ENCODE measurements at places on chromosomes 12 and 14.

GRCh38 chr14:102292441-102292840, 12.5 kb downstream of the MOK start:
- H3K27ac ChIP-seq, result no peak overlapping the region
- H3K27me3 ChIP-seq, result no peaks in the 10 kb centered on the region
- H3K4me3 ChIP-seq, result no peak overlapping the region
- DNase-seq, result no peak
- H3K4me1 ChIP-seq, result peaks cover 18% of the 10 kb centered on the region

GRCh38 chr14:55846826-55847446, 266.9 kb downstream of the KTN1 start:
- peak; percentile 43 for DNase-seq
- H3K4me3 ChIP-seq, result no peak overlapping the region
- no peaks in the 10 kb centered on the region for H3K27me3 ChIP-seq
- no peak overlapping the region for H3K27ac ChIP-seq
- H3K4me1 ChIP-seq, result peaks cover 12% of the 10 kb centered on the region
- no peaks in the 10 kb centered on the region for H3K36me3 ChIP-seq

GRCh38 chr12:16272222-16272621, 5.3 kb downstream of the SLC15A5 start:
- no peak for DNase-seq
- no peaks in the 10 kb centered on the region for H3K27me3 ChIP-seq
- no peak overlapping the region for H3K27ac ChIP-seq
- no peaks in the 10 kb centered on the region for H3K4me1 ChIP-seq

DNA sequence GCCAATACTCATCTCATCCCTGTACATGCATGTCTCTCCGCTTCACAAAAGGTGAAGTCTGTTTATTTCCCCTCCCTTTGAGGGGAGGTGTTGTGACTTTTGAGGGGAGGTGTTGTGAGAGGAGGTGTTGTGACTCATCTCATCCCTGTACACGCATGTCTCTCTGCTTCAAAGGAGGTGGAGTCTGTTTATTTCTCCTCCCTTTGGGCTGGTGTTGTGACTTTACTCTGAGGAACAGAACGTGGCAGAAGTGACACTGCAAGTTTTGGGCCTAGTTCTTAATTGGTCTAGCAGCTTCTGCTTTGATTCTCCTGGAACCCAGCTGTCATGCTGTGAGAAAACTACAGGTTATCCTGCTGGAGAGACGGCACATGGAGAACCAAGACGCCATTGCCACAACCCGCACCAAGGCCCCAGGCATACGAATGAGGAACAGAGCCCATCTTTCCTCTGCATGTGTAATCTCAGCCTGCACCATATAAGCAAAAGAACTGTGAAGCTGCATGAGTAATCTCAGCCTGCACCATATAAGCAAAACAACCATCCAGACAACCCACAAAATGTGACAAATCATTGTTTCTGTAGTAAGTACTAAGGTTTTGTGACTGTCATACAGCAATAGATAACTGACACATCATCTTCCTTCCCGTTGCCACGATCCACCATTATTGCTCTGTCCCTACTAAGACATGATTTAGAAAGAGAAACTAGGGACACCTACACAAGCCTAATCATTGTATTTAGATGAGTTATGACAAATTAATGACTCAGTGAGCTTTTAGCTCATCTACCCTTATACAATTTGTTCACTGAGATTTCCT, 30.0 kb downstream of the GALNT4 start:
- no peaks in the 10 kb centered on the region for H3K27me3 ChIP-seq
- DNase-seq, result no peak
- H3K36me3 ChIP-seq, result no peaks in the 10 kb centered on the region
- no peaks in the 10 kb centered on the region for H3K4me1 ChIP-seq
- H3K4me3 ChIP-seq, result no peak overlapping the region

- no peak overlapping the region for H3K4me3 ChIP-seq
- no peaks in the 10 kb centered on the region for H3K4me1 ChIP-seq
- no peaks in the 10 kb centered on the region for H3K27me3 ChIP-seq
- no peak overlapping the region for H3K27ac ChIP-seq
- H3K36me3 ChIP-seq, result no peaks in the 10 kb centered on the region
- no peak for DNase-seq
Observed at GRCh38 chr12:92543359-92543758, 159.4 kb upstream of the PLEKHG7 start.

DNA sequence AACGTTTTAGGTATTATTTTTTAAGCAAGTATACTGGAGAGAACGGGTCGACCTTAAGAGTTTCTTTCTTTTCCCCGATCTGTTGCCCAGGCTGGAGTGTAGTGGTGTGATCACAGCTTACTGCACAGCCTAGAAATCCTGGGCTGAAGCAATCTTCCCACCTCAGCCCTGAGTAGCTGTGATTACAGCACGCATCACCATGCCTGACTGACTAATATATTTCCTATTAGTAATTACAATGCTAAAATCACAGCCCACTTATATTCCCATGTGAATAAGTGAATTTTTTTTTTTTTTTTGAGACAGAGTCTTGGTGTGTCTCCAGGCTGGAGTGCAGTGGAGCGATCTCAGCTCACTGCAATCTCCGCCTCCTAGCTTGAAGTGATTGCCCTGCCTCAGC, 50.4 kb downstream of the DICER1 start:
- H3K27me3 ChIP-seq, result no peaks in the 10 kb centered on the region
- H3K4me3 ChIP-seq, result no peak overlapping the region
- DNase-seq, result no peak
- peaks cover 79% of the 10 kb centered on the region for H3K36me3 ChIP-seq
- no peaks in the 10 kb centered on the region for H3K4me1 ChIP-seq
- no peak overlapping the region for H3K27ac ChIP-seq

DNA sequence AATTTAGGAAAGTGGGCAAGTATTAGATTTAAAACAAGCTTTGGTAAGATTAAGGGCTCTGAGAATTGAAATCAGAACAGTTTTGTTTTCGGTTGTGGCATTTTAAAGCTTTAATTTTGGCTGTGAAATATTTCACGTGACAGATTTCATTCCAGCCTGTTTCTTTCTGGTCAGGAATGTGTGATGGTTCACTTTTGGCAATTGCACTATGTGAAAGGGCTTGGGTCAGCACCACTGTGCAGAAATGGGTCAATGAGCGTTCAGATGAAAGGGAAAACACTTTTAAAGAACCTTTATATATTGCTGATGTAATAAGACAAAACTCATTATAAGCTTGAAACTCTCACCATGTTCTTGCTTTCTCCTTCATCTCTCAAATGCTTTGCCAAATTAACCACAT, 17.1 kb downstream of the NUBPL start:
- H3K27me3 ChIP-seq, result no peaks in the 10 kb centered on the region
- no peaks in the 10 kb centered on the region for H3K4me1 ChIP-seq
- no peak overlapping the region for H3K4me3 ChIP-seq
- no peaks in the 10 kb centered on the region for H3K36me3 ChIP-seq

DNA sequence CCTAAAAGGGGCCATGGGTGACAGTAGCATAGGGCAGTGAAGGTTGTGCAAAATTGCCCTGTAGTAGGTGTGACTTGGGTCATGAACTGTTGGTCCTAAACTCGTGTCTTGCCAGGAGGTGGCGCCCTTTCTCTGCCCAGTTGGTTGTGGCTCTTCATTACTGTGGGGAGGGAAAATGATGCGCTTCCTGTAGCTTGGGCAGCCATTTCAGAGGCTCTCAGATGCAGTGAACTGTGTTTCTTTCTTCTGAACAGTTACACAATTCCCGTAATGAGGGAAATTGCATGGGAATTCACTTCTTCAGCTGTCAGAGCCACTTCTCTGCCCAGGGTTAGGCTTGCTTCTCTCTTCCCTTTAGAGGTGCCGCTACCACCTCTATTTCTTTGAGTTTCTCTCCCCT, 148.1 kb upstream of the NRXN3 start:
- H3K4me1 ChIP-seq, result no peaks in the 10 kb centered on the region
- no peaks in the 10 kb centered on the region for H3K36me3 ChIP-seq
- H3K27me3 ChIP-seq, result no peaks in the 10 kb centered on the region
- no peak overlapping the region for H3K27ac ChIP-seq
- H3K4me3 ChIP-seq, result no peak overlapping the region

- DNase-seq, result peak; percentile 61
- no peaks in the 10 kb centered on the region for H3K36me3 ChIP-seq
- peaks cover 11% of the 10 kb centered on the region for H3K4me1 ChIP-seq
- no peak overlapping the region for H3K4me3 ChIP-seq
- H3K27ac ChIP-seq, result no peak overlapping the region
- no peaks in the 10 kb centered on the region for H3K27me3 ChIP-seq
Observed at GRCh38 chr12:2163177-2163941, 110.6 kb downstream of the CACNA1C start.

- no peak for DNase-seq
- no peak overlapping the region for H3K27ac ChIP-seq
- peaks cover 23% of the 10 kb centered on the region for H3K4me1 ChIP-seq
- H3K27me3 ChIP-seq, result no peaks in the 10 kb centered on the region
- H3K4me3 ChIP-seq, result no peak overlapping the region
- H3K36me3 ChIP-seq, result no peaks in the 10 kb centered on the region
Observed at GRCh38 chr14:55979781-55980180, 138.4 kb upstream of the PELI2 start.

- H3K36me3 ChIP-seq, result no peaks in the 10 kb centered on the region
- H3K4me1 ChIP-seq, result no peaks in the 10 kb centered on the region
- no peak for DNase-seq
- H3K27ac ChIP-seq, result no peak overlapping the region
- no peaks in the 10 kb centered on the region for H3K27me3 ChIP-seq
Observed at GRCh38 chr12:29145372-29146170, 3.5 kb upstream of the FAR2 start.

All from adrenal gland (tissue), 19 donors.